ENCODE measurements at places on chromosomes 7 and 10.

DNA sequence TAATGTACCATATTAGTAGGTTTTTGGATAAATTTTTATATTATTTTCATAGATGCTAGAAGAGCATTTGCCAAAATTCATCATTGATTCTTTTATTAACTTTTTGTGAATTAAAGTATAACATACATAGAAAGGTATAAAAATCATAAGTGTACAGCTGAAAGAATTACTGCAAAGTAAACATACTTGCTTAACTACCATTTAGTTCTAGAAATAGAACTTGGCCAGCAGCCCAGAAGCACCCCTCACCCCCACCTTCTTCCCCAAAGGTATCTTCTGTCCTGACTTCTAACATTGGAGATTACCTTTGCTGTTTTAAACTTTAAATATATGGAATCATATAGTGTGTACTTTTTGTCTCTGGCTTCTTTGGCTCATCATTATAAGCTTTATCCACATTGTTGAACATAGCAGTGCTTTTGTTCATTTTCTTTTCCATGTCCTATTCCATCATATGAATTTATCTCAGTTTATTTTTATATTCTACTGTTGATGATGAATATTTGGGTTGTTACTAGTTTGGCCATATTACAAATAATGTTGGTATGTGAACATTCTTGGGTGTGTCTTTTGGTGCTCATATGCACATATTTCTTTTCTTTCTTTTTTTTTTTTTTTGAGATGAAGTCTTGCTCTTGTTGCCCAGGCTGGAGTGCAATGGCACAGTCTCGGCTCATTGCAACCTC, 142.8 kb downstream of the ADK start:
- no peak for DNase-seq

- no peak for DNase-seq
These were observed 33.2 kb upstream of the NAMPT start for GRCh38 chr7:106317971-106318370.

GRCh38 chr10:12377658-12378290, 28.4 kb downstream of the CAMK1D start:
- no peak for DNase-seq

DNA sequence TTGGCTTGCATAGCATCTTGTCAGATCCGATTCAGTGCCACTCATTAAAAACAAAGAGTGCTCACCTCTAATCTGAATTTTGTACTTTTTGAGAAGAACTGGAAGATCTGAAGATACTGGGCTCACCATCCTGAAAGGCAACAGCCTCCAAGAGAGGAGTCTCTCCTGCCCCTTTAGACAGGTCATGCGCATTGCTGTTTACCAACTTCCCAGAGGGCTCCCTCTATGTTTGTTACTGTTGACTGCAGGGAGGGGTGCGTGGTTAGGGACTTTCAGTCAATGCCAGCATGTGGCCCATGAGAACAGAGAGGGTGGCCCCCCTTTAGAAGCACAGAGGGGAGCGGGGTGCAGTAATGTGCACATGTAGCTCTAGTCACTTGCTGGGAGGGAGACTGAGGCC, 33.2 kb upstream of the CABCOCO1 start:
- DNase-seq: no peak

DNA sequence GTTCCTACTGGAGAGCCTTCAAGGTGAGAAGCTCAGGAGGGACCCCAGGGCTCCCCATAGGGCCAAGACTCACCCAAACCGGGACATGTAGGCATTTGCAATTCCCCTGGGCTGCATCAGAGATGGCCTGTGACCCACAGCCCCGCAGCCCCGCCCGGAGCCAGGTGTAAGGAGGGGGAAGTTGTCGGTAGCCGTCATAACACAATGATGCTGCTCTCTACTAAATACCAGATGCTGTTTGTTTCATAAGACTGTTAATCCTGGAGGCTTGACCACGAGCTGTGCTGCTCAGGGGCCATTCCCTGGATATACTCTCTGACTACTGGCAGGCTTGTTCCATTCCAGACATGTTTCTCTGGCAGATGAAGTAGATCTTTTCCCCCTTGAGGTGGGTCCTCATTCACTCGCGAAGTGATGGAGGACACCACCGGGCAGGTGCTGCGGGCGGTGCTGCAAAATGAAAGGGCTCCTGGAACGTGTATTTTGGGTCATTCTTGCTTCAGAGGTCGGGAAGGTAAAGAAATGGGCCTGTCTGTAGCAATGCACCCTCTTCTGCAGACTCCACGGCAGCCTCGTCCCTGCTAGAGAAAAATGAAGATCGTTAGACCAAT, 61.1 kb downstream of the MKI67 start:
- DNase-seq: no peak

GRCh38 chr10:3785851-3786271, 852 bp upstream of the KLF6 start:
- DNase-seq: peak; percentile 70

DNA sequence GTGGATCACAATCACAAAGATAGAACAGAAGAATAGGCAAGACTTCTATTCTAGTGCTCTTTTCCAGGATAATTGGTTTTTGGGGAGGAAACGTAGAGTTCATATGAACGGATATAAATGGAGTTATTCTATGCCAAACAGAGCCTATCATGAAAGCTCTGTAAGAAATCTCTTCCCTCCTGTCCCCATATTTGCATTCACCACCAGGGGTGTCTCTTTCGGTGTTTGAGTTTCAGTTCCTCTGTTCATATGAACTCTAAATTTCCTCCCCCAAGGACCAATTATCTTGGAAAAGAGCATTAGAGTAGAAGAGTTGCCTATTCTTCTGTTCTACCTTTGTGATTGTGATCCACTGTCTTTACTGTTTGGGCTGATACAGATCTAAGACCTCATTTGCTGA, 48.3 kb upstream of the CDC14C start:
- no peak for DNase-seq

- DNase-seq: peak; percentile 73
These were observed 33.9 kb downstream of the MALSU1 start for GRCh38 chr7:23332910-23333612.

Measured in muscle of arm (tissue), 14 donors.